ENCODE measurements at places on chromosomes 5 and 9.

DNA sequence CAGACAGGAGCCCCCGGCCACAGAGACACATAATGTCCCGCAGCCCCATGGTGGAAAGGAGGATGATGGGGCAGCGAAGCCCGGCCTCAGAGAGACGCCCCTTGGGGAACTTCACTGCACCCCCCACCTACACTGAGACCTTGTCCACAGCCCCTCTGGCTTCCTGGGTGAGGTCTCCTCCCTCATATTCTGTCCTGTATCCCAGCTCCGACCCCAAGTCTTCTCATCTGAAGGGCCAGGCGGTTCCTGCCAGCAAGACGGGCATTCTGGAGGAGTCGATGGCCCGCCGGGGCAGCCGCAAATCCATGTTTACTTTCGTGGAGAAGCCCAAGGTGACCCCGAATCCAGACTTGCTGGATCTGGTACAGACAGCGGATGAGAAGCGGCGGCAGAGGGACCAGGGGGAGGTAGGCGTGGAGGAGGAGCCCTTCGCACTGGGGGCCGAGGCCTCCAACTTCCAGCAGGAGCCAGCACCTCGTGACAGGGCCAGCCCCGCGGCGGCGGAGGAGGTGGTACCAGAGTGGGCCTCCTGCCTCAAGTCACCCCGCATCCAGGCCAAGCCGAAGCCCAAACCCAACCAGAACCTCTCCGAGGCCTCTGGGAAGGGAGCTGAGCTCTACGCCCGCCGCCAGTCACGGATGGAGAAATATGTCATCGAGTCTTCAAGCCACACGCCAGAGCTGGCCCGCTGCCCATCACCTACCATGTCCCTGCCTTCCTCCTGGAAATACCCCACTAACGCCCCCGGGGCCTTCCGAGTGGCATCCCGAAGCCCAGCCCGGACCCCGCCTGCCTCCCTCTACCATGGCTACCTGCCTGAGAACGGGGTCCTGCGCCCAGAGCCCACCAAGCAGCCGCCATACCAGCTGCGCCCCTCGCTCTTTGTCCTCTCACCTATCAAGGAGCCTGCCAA is 8.9 kb downstream of the SYNPO start:
- no peak for DNase-seq

DNA sequence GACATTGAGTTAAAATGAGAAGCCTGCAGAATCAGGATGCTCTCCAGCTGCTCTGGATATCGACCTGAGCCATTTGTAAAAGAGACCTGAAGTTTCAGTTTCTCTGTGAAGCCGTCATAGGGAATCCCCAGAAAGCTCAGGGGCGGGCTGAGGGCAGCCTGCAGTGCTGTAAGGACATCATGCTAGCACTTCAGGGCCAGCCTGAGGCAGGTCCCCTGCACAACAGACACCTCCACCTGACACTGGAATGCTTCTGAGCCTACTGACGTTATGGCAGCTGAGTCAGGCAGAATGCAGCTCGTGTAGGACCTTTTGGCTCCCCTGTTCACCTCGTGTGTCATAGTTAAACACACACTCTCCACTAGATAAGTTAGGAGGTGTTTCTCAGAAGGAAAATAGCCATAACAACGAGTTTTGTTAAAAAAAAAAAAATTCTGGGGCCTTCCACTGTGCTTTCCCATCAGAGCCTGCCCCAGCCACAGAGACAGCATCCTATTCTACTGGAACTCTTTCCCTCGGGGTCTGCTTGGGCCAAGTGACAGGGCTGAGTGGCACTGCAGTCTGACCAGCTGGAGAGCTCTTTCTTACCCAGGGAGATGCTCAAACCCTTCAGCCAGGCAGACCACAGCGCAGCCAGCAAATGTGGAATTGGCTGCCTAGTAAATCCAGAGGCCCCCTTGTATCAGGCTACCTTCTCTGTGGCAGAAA is 354.9 kb downstream of the DIRAS2 start:
- no peak for DNase-seq

DNA sequence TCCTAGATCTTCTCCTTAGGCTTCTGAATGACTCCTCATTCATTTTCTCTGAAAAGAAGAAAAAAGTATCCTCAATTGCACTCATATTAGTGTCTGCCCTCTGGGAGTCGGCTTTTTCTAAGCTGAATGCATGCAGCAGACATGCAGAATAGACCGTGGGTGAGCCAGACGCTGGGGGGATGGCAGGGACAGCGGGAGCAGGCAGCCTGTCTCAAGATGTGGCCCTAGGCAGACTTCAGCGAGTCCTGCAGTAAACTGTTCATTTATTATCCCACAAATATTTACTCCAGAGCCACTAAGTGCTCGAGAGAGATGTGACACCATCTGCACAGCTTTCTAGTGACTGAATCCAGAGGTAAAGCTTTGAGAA is 164.9 kb upstream of the RAI14 start:
- no peak for DNase-seq

DNA sequence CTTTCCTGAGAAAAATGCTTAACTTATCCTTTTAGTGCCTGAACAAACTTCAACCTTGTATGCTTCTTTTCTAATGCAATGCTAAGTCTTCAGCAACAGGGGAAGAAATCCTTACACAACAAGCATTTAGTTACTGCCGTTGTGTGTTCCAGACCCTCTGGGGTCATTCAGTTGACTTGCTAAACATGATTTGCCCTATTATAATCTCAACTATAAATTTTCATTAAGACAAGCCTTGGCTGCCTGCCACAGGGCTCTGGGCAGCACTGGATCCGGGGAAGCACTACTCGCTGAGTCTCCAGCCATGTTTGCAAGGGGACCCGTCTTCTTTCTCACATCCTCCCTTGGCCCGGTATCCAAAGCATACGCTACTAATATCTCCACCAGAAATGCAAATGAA is 58.1 kb downstream of the PTCH1 start:
- DNase-seq = no peak

GRCh38 chr9:12439267-12439666 is 253.9 kb upstream of the TYRP1 start:
- no peak for DNase-seq

DNA sequence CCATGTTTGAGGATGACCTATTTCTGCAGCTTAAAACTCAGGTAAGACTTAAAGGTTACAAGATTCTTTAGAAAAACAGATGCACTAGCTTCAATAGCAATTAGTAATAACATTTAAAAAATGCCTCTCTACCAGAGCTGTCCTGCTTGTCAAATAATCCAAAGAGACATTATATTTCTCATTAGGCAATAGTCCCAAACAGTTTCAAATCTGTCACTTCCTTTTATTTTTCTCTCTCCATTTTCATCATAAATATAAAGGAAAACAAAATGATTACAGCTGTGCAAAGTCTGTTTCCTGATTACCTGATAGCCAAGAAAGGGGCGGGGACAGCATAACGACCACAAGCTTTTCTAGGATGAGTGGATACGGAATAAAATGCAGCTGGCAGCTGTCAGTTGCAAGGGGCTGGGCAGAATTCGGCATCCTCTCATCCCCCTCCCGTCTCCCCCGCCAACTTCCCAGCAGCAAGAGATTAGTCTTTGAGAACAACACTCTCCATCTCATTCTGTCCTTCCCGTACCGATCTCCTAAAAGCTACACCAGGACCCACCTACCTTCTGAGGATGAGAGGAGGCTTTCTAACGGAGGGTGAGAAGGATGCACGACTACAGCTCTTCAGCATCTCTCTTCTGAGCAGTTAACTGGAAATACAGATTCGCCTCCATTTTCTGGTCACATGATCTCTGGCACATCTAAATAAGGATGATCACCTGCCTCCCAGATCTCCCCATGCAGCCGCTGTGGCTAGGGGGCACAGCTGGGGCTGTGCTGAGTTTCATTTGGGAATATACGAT is 72.5 kb upstream of the PCA3 start:
- DNase-seq = no peak

DNA sequence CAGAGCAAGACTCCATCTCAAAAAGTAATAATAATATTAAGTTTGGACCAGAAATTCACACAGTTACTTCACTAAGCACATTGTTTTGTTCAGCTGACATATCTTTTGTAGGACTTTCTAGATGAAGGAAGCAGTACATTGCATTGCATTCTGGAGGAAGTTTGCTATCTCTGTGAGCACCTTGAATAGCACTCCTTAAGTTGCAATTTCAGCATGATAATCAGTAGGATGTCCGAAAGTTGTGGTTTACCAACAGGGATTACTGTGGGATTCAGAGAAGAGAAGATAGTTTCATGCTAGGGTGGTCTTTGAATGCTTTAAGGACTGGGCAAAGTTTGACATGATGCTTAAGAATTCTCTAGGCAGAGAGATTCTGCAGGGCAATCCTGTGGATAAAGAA is 18.4 kb upstream of the TTC23L start:
- no peak for DNase-seq

DNA sequence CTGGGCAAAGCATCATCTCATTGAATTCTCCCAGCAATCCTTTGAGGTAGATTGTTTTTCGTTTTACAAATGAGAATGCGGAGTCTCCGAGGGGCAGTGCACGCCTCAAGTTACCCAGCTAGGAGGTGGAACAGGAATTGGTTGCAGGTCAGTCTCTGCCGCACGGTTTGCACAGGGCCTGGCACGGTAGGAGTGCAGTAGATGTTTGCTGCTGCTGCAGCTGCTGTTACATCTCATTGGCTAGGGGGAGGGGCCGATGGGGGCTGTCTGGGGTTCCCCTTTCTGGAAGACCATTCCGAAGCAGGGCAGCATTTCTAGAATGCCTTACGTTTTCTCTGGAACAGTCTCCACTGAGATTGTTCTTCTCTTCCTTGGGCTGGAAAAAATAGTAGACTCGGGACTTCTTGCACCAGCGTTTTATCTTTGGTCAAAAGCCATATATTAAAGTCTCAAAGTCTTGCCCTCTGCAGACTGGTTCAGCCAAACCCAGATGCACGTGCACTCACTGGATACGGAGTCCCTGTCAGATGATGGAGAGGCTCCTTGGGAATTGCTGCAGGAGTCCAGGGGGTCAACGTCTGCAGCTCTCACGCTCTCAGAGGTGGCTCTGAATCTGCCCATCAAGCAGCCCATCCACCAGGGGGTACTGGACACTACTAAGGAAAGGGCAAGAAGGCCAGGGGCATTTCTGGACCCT is 1.2 kb downstream of the USP20 start:
- no peak for DNase-seq

- DNase-seq = no peak
These were observed 210.0 kb downstream of the TMEM161B start for GRCh38 chr5:88058625-88059024.

DNA sequence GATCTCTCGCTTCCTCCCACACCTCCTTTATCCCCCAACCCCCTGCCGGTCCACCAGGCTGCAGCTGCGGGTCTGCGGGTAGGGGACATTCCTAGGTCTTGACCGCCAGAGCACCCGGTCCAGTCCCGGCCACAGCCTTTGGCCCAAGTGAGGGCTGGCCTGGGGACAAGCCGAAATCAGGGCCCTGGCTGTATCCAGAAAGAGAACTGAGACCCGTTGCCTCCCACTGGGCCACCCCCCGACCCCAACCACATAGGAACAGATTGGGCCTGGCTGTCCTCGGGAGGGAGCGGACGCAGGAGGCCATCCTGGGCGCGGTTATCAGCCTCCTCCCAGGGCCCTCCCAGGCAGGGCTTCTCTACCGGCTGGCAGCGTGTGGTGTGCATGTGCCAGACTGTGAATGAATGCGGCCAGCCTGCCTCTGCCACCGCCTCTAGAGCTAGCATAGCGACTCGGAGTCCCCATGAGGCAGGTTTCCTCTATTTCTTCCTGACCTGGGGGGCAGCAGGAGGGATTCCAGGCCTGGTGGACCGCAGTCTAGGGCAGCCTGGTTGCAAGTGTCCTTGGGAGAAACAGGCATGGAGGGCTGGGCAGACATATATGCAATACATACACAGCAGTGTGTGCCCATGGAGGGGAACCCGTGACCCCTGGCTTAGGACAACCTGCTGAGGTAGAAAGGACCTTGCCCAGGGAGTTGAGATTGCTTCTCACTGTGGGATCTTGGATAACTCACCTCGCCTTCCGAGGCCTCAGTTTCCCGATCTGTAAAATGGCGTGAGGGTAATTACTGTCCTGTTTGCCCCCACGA is 1.2 kb downstream of the N4BP3 start:
- no peak for DNase-seq

DNA sequence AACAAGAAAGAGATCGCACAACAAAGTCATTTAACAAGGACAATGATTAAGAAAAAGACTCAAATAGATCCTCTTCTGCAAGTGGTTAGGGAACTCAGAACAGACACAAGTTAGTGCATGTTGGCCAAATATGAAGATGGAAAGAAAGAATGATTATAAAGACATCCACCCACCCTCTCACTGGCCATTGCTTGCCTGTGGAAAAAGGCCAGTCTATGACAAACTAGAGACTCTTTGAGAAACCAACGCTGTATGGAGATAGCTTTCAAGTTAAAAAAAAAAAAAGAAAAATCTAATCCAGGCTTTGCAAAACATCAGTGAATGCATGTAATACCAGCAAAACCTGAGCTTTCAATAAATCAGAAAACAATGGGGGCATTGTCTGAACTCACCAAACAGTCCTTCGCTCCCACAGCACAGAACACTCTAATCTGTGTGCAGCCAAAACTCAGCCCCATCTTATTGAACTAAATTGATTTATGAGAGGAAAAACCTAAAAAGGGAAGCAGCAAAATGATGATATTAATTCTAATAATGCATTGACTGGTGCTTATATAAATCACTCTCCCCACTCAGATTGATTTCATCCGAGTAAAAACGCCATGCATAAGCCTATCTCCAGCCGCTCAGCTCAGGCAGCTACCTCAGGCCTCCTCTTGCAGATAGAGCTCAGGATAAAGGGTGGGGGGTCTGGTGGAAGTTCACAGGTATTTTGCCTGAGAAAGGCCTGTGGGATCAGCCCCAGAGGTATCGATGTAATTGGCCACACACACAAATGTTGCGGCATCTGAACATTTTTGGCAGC is 547.1 kb downstream of the CCDC171 start:
- DNase-seq = no peak

- no peak for DNase-seq
These were observed 21.1 kb upstream of the CDC42SE2 start for GRCh38 chr5:131242728-131243255.

GRCh38 chr9:12958279-12958678 is 183.5 kb downstream of the LURAP1L start:
- DNase-seq = no peak

- no peak for DNase-seq
These were observed 12.3 kb downstream of the RNU6ATAC start for GRCh38 chr9:134152022-134152448.
